ENCODE measurements at places on chromosomes 2 and 18.

DNA sequence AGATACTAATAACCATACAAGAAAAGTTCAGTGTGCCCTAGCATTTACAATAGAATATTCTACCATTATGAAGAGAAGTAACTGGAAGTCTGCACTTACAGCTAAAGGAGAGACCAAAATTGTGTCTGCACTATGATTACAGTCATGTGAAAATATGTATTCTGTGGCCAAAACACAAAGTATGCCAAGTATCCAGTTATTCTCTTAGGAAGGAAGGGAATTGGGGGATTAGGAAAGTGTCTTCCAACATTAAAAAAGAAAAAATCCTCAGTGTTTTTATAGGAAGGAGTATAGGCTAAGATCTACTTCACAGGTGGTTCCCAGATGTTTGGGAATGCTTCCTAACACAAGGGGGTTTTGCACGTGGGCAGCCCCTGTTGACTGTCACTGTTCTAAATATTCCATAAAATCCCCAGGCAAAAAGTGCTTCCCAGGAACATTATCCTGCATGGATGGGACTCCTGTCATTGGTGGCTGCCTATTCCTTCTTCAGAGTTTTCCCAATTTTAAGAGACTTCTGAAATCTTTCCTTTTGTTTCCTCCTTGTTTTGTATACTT lies 180.2 kb upstream of the KLHL29 start:
- no peak for DNase-seq

- DNase-seq, result peak; percentile 98
These were observed 165.0 kb downstream of the ANTXR1 start for GRCh38 chr2:69177785-69178636.

DNA sequence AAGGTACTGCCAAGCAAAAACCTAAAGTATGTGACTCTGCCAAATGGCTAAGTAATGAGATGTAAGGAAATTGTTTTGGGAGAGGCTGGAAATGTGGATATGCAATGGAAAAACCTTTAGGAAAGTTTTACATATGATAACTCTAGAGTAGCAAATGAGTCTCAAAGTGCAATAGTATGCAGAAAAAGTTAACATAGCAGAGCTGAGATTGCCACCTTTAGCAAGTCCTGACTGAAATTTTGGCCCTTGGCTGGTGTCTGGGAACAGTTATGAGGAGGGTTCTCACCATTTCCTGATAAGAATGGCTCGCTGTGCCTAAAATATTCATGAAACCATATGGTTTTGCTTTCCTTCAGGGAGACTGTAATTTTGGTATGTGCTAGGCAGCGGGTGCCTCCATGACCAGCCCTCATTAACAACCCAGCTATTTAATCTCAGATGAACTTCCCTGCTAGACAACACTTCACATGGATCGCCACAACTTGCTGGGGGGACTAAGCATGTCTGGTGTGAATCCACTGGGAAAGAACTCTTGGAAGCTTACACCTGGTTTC lies 72.3 kb upstream of the ERBB4 start:
- DNase-seq, result no peak

- DNase-seq, result no peak
These were observed 41.4 kb downstream of the FECH start for GRCh38 chr18:57544936-57545660.

DNA sequence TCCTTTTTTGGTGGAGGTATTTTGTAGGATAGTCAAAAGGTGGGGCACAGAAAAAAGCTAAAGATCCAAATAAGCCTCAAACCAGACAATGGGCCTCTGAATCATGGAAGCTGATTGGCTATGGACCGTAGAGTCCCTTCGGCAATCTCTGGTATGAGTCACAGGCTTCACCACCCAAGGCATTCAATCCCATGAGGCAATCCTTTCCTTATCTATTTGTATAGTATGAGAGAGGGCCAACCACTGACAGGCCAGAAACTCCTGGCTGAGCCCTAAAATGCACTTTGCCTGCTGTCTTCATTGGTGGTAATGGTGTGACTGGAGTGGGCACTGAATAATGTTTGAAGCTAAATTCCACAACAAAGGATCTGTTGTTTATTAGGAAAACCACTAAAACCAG lies 38.7 kb upstream of the MEX3C start:
- DNase-seq, result peak; percentile 39

All from EH (cell line).